ENCODE measurements at places on chromosomes 5 and 9.

DNA sequence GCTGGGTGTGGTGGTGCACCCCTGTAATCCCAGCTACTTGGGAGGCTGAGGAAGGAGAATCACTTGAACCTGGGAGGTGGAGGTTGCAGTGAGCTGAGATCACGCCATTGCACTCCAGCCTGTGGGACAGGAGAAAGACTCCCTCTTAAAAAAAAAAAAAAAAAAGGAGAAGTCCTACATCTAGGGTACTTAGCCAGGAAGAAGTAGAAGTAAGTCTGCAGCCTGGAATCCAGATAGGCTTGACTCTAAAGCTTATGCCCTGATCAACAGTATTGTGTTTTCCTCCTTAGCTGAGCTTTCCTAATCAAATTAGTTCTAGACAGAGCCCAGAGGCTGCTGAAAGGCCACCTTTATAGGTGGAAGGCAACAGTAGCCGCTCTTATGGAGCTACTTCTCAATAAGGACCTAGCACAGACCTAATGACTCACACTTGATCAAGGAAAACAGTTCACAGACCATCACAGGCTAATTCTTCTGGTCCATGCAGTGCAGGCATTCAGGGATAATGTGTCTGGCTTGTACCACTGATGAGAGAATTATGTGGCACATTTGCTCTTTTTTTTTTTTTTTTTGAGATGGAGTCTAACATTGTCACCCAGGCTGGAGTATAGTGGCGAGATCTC lies 105.5 kb upstream of the KLF4 start:
- no peak for DNase-seq

DNA sequence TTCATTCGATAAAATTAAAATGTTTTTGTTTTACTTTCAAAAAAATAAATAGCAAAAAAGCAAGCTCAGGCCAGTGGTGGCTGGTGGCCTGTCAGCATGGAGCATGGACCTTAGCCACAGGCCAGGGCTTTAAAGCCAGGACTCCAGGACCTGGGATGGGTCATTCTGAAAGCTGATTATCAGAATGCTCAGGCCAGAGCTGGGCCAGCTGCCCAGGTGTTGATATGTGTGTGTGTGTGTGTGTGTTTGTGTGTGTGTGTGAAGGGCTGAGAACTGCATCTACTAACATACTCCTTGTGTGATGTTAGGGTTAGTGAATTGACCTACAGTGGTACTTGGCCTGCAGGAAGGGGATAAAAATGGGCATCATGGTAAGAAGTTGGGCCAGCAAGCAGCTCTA lies 21.5 kb downstream of the PALM2AKAP2 start:
- DNase-seq: no peak

- DNase-seq: no peak
These were observed 149.3 kb downstream of the SEC61B start for GRCh38 chr9:99371376-99371775.

DNA sequence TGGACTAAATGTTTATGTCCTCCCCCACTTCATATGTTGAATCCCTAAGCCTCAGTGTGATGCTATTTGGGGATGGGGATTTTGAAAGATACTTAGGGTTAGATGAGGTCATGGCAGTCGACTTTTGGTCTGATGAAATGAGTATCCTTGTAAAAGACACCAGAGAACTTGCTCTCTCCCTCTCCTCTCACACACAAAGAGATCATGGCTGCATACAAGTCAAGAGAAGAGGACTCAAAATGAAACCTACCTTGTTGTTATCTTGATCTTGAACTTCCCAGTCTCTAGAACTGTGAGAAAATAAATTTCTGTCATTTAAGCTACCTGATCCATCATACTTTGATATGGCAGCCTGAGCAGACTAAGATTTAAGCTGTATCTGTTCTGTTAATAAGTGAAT lies 144.0 kb upstream of the HAPLN1 start:
- DNase-seq: no peak

- DNase-seq: no peak
These were observed 5.0 kb upstream of the PTPDC1 start for GRCh38 chr9:94079236-94079635.

- DNase-seq: no peak
These were observed 25.7 kb downstream of the GPR151 start for GRCh38 chr5:146490089-146490843.

DNA sequence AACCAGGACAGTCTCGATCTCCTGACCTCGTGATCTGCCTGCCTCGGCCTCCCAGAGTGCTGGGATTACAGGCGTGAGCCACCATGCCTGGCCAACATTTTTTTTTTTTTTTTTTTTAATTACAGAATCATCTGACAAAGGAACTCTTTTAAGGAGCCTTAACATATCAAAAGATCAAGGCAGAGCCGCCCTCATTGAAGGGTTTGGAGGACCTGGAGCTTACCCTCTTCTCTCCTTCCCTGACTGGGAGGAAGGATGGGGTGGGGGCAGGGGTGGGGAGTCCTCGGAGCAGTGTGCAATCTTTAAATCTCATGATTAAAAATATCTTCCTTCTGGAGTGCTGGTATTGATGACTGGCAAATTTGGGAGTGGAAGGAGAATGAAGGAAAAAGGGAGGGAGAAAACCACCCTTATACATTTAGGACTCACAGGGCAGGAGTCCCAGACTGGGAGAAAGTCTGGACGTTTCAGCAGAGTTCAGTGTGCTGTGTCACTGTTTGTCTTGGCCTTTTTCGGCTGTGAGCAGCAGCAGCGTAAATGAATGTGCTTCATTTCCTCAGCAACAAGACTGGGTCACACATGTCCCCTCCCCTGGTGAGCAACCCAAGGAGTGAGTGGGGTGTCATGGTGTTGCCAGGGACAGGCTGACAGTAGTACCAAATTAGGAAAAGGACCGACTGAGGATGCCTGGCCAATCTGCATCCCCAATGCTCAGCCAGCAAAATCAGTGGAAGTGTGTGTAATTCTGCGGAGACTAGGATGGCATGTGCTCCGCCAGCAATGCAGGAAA lies 115.3 kb upstream of the BNC2 start:
- no peak for DNase-seq

DNA sequence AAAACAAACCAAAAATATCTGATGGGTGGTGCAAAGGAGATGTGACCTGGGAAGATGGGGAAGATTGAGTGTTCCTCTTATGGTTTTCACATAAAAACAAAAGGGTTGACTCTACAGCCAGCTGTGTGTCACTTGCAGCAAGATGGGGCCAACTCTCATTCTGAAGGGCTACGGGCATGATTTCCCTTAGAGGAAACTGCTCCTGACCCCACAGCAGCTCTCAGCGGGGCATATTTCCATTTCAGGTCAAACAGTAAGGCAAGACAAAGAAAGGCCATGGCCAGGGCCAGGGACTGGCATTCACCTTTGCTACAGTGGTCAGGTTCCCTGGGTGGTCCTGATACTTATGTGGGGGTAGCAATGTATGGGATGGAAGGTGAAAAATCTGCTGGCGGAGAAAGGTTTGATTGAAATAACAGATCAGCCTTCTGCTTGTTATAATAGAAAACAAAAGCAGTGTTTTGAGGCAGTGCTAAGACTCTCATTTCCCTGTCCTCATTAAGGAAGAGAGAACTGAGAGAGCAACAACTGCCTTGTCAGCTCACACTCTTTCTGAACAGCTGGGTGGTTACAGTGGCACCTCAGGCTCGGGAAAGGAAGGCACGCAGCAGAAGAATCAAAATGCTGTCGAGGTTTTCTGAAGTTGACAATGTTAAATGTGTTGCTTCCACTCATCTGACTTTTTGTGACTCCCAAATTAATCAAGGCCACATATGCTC lies 120.7 kb upstream of the PCA3 start:
- DNase-seq: no peak

DNA sequence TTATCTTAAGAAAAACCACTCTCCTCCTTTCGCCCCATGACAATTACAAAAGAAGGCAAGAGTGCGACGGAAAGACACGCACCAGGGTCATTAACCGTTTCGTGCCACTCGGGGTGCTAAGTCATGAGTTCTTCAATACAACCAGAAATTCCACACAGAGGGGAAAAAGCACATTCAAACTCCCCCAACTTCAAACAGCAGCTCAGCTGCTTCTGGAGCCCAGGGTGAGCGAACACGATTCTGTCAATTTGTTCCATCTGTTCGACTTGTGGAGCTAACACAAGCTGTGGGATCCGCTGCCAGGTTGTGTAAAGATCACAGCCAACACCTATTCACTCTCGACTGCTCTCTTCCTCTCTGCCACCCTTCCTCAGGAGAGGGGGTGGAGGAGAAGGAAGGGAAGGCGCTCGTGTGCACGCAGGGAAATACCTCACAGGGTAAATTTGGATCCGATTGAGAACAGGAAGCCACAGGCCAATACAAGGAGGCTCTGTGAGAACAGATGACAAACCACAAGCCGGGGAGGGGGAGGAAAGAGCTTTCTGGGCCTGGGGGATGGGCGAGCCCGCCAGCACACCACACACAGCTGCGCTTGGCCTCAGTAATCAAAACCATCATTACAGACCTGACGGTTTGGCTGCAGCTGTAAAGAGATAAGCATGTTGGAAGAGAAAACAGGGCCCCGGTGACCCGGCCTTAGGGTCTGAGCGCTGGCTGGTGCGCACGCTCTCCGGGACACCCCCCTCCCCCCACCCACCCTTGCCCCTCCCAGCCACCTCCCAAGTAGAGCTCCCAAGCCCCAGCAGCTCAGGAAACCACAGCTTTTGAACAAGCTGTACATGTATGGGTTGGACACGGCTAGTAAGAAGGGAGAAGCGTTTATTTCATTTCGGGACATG lies 54.3 kb downstream of the PTCH1 start:
- DNase-seq: peak; percentile 79

DNA sequence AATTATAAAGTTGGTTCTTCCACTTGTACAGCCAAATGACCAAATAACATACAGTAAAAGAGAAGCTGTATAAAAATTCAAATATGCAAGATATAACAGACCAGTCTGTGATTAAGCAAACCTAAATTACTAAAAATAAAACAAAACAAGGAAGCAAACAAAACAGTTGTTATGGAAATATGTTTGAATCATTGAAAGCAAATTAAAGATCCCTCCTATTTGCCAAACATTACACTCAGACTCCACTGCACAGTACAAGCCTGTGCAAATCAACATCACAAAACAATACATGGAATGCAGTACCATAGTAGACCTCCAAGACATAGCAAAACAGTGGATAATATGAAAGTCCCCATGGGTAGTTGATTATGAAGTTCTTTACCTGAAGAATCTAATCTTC lies 288.1 kb upstream of the PTGER4 start:
- DNase-seq: no peak

GRCh38 chr5:75040973-75041372 lies 11.4 kb downstream of the GCNT4 start:
- no peak for DNase-seq

DNA sequence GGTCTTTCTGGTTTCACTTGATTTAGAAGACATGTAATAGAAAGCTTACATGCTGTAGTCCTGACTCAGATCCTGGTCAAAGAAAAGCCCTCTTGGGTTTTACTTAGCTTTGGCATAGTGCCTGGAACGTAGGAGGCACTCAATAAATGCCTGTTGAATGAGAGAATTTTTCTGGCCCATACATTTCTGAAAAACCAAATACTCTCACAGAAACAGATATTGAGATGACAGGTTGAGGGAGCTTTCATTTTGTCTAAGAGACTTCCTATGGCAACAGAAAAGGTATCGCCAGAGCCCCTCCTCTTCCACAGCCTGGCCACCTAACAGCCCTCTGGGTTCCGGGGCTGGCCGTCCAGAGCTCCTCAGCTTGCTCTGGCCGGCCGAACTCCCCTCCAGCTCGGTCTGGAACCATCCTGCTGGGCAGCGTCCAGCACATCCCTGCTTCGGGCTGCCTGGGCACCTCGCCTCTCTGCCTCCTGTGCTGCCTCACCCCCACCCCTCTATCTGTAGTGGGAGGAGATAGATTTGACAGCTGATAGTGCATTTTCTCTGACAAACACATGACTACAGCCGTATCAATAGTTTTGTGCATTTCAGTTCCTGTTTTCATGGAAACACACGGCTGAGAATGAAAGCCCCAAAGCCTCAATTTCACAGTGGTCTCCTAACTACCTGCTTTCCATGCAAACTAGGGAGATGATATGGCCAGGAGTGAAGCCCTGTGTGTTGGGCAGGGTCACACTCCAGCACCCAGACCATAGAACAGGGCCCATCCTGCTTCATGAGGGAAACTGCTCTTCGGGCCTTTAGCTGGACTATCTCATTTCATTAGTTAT lies 1.1 kb downstream of the IL4 start:
- no peak for DNase-seq

GRCh38 chr5:68428231-68428811 lies 212.8 kb downstream of the PIK3R1 start:
- no peak for DNase-seq

DNA sequence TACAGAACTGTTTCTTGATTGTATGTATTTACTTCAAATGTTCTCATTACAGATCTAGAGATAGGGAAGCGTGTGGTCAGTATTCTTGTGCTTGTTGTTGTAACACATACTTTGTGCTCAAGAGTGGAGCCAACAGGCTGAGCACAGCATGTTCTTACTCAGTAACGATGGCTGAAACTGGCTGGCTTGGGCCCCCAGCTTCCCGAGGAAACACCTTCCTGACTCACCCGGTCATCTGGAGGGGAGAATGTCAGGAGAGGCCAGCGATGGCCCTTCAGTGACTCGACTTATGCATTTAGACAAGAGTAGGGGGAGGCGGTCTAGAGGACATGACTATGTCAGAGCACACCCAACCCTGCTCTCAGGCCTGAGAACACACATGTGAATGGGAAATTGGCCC lies 25.6 kb downstream of the ZNF474 start:
- no peak for DNase-seq

- no peak for DNase-seq
These were observed 8.1 kb downstream of the MTMR12 start for GRCh38 chr5:32304622-32305021.

DNA sequence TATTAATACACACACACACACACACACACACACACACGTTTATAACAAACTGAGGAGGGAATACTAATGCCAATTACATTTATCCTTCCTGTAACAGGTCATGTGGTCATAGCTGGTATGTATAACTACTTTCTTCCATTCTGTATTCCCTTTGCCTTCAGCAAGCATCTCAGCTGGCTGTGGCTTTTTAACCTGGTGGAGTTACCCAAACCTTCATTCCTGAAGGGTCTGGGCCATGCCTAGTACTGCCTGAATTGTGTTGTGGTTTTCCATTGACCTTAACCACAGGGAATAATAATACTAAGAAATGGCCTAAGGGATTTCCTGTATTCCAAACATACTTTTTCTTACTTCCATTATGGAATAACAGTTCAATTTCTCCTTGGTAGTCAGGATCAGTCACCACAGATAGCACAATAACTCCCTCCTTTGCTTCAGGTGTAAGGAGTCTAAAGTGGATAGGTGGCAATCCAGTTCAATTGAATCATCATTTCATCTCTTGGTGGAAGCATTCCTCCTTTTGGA lies 222.2 kb upstream of the MEF2C start:
- no peak for DNase-seq

DNA sequence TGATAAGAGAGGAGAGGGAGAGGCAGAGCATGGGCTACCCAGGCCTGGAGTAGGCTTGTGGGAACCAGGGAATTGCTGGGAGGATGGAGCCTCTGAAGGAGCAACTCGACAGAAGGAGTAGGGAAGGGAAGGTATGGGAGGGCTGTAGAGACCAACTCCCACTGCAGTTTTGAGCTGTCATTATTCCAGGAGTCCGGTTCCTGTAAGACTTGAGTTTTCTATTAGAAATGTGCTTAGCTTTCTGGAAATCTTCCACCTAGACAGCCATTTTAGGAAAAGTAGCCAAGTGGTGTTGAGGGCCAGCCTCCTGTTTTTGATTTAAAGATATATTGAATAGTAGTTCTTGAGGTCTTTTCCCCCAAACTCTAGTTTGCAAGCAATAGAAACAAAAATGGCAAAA lies 323.5 kb downstream of the LRRC70 start:
- no peak for DNase-seq

Data from left kidney (tissue), 8 donors.